ENCODE measurements at places on chromosomes 3 and 15.

- H3K4me3 ChIP-seq: no peak overlapping the region
- H3K27me3 ChIP-seq: no peaks in the 10 kb centered on the region
- H3K4me1 ChIP-seq: no peaks in the 10 kb centered on the region
- H3K36me3 ChIP-seq: no peaks in the 10 kb centered on the region
These were observed 603.0 kb upstream of the ROBO2 start for GRCh38 chr3:76436894-76437293.

DNA sequence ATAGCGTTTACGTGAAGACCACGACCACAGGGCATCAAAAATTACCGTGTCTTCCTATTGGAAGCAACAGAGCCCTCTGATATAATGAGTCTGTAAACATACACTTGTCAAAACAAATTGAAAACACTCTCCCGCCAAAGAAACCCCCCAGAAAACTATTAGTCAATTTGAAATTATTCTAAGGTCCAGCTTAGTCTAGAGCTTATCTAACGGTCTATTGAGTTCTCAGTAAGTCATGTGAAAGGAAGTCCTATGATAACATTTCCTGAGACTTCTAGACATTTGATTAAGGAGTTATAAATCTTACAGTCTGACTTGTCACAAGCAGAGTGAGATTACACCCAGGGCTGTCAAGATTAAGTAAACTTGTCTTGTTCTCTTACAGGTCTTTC is 356.3 kb downstream of the FOXP1 start:
- H3K4me3 ChIP-seq: peak overlapping the region; percentile 80
- peaks cover 13% of the 10 kb centered on the region for H3K36me3 ChIP-seq
- peaks cover 33% of the 10 kb centered on the region for H3K27me3 ChIP-seq
- no peak for DNase-seq
- peak overlapping the region; percentile 95 for H3K27ac ChIP-seq
- H3K4me1 ChIP-seq: peaks cover 36% of the 10 kb centered on the region

- H3K4me1 ChIP-seq: no peaks in the 10 kb centered on the region
- H3K4me3 ChIP-seq: no peak overlapping the region
These were observed 390.4 kb upstream of the LMCD1 start for GRCh38 chr3:8110966-8111798.

DNA sequence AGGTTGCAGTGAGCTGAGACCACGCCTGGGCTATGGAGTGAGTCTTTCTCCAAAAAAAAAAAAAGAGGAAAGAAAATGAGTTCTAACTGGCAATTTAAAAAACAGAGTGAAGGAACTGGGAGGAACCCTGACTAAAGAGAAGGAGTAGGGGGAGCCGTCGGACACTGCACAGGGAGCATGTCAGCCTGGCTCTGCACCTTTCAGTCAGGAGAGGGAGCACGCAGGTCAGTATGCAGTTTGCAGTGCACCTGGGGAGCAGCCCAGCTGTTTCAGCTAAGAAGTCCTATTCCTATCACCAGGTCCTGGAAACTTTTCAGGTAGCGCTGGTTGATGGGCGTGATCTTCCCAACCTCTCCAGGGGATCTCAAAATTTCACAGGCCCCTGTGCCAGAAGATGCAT is 14.9 kb upstream of the ZXDC start:
- no peaks in the 10 kb centered on the region for H3K36me3 ChIP-seq
- H3K4me1 ChIP-seq: peaks cover 26% of the 10 kb centered on the region
- no peak overlapping the region for H3K4me3 ChIP-seq
- no peak overlapping the region for H3K27ac ChIP-seq
- no peaks in the 10 kb centered on the region for H3K27me3 ChIP-seq
- no peak for DNase-seq

Data from activated CD8-positive, alpha-beta memory T cell treated with anti-CD3 and anti-CD28 coated beads, Interleukin-2, amount 10 ng/mL, durations not matched to agents 7 days and 5 days (primary cell).